GM03348 (cell line): ENCODE measurements at places on chromosomes 3 and 15.

DNA sequence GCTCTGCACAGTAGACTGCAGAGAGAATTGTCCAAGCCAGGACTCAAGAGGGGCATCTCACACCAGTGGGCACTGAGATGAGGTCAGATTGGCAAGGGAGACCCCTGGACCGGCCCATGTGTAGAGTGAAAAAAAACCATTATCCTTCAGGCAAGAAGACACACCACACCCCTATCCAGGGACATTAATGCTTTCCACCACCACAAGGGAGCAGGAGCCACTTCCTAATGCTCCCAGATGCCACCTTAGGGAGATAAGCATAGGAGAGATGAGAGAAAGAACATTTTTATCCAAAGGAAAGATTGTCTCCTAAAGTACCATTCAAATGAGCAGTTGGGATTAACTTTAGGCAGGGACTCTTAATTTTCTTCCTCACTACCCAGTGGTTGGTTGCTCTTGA is 109.6 kb upstream of the PTX3 start:
- DNase-seq: no peak

GRCh38 chr3:9779721-9780457 is 10.1 kb upstream of the CAMK1 start:
- no peak for DNase-seq

DNA sequence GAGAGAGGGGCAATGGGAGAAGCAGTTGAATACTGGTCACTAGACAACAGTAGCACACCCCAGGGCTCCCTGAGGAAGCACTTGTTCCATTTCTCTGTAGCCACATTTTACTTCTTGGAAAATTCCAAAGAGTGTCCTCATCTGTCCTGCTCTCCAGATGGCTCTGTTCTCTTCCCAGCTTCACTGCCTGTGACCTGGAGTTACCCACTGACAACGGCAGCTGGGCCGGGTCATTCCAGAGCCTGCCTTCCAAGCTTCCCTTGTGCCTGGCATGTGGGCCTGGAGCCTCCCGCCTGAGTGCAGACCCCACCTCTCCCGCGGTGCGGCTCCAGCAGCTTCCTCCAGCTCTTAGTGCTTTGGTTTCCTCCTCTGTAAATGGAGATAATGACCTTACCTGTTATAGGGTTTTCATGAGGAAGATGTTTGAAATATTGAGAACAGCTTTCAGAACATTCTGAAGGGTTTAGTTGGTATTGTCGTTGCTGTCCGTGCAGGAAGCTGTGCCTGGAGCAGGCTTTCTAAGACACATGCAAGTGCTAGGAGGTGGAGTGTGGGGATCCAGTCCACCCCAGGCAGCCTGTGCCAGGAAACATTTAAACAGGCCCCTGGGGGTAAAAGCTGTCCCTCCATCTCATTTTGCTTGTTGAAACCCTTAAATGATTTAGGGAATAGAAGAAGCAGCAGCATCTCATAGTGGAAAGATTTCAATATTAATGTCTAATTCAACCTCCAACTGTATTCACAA is 24.8 kb downstream of the EFCC1 start:
- peak; percentile 53 for DNase-seq

DNA sequence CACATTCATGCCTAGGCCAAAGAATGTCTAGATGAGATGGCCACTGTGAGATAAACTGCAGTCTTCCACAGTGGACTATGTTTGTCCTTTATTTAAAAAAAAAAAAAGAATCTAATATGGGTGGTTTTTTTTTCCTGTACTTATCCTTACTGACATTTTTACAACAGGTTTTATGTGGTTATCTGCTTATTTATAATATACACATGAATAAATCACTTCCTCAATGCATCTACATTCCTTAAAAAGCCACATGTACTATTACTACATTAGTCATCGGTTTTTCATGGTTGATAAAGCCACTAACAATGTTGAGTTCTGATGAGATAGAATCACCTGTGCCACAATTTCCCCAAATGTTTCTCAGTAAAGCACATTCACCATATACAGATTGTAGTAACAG is 341.3 kb upstream of the THBS1 start:
- DNase-seq: no peak

DNA sequence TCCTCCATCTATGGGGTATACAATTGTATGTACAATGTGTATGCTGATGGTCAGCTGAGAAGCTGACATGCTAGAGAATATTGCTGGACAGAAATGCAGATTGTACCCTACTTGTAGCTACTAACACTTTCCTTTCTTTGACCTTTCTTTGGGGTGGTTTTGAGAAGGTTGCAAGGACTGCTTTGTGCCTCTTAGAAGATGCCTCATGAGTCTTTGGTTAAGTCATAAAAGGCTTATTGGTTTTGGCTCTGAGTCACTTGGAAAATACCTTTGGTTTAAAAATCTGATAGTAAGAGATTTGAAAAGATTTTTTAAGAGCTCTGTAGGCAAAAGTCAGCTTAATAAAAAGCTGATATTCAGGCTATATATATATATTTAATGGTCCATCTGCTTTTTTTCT is 71.5 kb downstream of the ZMAT3 start:
- peak; percentile 5 for DNase-seq

DNA sequence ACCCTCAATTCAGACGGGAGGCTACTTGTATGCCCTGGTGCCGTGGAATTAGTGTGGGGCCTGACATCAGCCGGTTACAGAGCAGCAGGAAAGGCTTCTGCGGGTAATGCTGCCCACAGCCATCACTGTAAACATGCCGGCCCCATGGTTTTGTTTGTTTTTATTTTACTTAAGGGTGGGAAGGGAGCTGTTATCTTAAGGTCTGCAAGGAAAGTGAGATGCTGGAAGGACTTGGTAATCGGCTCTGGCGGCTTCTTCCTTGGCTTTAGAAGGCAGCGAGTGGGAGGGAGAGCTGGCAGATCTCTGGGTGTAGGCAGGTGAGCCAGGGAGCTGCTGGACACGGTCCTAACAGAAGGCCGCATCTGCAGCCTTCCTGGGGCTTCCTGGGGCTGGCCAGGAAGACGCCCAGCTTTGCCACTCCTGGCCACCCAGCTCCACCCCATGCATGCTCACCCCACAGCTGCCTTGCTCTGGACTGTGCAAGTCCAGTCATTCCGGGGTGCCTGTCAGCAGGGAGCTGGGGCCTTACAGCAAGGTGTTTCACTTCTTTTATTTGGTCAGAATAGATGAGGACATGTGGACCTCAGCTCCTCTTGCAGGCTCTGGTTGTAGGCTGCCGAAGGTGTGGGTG is 54.1 kb upstream of the FURIN start:
- DNase-seq: no peak

DNA sequence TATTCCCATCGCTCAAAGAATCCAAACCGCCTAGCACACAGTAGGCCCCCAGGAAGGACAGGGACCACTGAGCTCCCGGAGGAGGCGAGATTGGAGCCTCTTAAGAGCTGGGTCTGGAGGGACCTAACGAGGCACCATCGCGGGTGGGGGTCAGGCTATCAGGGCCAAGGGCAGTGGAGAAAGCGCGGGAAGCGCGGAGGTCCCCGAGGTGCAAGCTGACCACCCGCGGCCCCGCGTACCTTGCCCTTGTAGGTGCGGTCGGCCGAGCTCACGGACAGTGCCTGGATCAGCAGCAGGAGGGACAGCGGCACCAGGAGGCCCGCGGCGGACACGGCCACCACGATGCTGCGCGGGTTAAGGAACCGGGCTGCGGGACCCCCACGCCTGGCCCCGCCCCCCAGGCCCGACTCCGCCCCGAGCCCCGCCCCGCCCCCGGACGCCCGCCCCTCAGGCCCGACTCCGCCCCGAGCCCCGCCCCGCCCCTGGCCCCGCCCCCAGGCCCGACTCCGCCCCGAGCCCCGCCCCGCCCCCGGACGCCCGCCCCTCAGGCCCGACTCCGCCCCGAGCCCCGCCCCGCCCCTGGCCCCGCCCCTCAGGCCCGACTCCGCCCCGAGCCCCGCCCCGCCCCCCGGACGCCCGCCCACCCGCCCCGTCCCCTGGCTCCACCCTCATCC is 3.9 kb downstream of the ZDHHC19 start:
- DNase-seq: peak; percentile 83
